ENCODE measurements at places on chromosomes 4 and X.

DNA sequence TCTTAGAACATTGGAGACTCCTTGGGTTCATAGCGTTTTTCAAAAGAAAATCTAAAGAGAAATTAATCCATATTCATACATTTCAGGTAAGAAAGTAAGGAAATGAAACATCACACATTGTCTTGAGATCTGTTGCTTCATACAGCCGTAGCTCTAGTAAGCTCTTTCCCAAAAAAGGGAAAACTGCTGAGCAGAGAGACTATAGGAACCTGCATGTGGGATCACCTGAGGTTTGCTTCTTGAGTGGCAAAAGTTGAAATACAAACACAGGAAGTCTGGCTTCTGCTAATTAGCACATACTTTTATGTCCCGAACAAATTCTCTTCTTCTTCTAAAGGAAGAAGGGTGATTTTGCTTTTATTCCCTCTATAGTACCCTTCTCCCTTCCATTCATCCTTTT is 57.7 kb downstream of the MRPL1 start:
- no peak for DNase-seq

DNA sequence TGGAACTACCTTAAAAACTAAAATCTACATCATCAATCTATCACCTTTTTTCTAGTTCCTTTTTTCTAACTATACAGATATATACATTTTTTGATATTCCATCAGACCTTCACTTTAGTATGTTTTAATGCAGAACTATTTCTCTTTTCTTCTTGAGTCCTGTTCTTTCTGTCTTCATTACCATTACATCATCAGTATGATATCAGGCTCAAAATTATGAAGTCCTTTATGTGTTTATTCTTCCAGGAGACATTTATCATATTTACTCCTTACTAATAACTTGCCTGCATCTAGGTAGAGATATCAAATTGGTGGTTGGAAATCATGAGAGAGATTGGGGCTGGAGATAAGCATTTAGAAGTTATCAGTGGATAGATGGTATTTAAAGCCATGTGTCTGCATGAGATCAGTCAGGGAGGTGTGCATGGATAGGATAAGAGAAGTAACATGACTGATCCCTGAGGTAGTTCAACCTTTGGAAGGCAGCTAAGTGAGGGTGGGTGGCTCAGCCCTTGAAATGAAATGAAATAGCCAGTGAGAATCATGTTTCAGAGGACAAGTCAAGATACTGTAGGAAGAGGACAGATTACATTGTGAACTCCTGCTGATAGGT is 43.1 kb downstream of the MRPL1 start:
- no peak for DNase-seq

DNA sequence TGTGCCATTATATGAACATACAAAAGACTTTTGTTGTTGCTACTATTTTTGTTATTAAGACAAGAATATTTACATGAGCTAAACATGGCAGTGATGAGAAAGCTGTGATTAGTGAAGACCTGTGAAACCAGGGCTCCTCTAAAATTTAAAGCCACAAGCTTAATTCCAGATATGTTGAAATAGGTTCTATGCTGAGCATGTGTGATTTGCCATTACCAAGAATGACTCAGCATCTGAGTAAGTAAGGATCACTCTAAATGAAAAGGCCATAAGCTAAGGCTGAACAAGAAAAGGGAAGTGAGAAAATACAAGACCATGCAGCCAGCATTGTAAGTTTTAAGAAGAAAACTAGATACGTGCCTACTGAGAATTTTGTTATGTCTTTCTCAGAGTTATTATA is 75.9 kb upstream of the CAMK2D start:
- DNase-seq, result no peak

GRCh38 chr4:77893451-77893850 is 30.8 kb downstream of the MRPL1 start:
- no peak for DNase-seq

- no peak for DNase-seq
Measured at GRCh38 chrX:155071694-155072280, 479 bp downstream of the BRCC3 start.

- DNase-seq, result no peak
Measured at GRCh38 chrX:148517176-148517575, 16.8 kb downstream of the AFF2 start.

- no peak for DNase-seq
Measured at GRCh38 chr4:45539142-45539814, 584.6 kb downstream of the GABRG1 start.

DNA sequence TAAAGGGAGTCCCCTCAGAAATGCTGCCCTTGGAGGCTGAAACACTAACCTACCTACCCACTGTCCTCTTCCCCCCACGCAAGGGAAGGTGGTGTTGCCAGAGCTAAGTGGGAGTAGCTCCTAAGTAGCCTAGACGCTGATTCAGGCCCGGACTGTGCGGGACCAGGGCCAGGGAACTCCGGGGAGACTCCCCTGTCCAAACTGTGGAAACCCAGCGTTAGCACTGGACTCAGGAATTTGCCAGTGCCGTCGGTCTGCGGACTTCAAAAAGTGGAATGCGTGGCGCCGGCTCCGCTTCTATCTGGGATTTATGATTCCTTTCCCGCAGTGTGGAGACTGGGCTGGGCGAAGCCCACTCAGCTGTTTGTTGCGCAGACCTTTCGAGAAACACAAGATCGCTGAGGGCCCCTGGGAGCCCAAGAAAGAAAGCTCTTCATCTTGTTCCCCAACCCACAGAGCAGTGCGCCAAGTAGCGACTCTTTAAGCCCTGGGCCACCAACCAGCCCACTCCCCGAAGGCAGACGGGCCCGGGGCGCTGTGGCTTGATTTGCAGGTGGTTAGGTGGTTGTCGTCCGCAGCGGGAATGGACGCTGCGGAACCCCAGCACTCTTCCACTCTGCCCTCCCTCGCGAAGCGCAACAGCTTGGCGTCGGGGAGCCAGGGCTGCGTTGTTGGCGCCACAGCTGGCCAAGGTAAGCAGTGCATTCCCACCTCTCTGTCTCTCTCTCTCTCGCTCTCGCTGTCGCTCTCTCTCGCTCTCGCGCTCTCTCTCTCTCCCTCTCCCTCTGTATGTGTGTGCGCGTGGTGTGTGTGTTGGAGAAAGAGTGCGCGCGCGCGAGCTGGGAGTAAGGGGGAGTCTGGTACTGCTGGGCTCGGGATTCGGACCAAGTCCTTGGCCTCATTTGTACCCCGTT is 2.0 kb downstream of the TMEM255A start:
- DNase-seq, result peak; percentile 8

GRCh38 chrX:68462653-68463052 is 29.4 kb upstream of the OPHN1 start:
- no peak for DNase-seq

All from stimulated activated CD4-positive, alpha-beta T cell treated with anti-CD3 and anti-CD28 coated beads, Interleukin-1b, Interleukin-23, amount 100 ng/mL, for 1 hour (primary cell).